ENCODE measurements at places on chromosomes 2 and 18.

DNA sequence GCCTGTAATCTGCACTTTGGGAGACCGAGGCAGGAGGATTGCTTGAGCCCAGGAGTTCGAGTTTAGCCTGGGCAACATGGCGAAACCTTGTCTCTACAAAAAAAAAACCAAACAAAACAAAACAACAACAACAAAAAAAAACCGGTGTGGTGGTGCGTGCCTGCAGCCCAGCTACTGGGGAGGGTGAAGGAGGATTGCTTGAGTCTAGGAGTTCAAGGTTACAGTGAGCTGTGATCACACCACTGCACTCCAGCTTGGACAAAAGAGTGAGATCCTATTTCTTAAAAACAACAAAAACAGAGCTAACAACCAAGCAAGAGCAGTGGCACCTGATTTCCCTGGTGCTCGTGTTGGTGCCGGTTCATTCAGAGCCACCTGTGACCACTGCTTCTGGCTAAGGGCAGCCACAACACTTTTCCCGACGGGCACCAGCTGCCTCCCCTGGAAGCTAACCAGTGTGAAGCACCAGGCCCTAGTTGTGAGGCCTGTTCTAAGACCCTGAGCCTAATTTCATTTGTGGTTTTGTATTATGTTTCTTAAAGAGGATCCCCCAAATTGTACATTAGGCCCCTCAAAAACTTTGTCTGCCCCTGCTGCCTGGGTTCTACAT is 1.3 kb downstream of the AOX1 start:
- DNase-seq, result no peak

GRCh38 chr2:100412881-100413321 is 4.6 kb downstream of the CHST10 start:
- DNase-seq, result peak; percentile 80

GRCh38 chr2:98335271-98335670 is 11.0 kb upstream of the CNGA3 start:
- no peak for DNase-seq

DNA sequence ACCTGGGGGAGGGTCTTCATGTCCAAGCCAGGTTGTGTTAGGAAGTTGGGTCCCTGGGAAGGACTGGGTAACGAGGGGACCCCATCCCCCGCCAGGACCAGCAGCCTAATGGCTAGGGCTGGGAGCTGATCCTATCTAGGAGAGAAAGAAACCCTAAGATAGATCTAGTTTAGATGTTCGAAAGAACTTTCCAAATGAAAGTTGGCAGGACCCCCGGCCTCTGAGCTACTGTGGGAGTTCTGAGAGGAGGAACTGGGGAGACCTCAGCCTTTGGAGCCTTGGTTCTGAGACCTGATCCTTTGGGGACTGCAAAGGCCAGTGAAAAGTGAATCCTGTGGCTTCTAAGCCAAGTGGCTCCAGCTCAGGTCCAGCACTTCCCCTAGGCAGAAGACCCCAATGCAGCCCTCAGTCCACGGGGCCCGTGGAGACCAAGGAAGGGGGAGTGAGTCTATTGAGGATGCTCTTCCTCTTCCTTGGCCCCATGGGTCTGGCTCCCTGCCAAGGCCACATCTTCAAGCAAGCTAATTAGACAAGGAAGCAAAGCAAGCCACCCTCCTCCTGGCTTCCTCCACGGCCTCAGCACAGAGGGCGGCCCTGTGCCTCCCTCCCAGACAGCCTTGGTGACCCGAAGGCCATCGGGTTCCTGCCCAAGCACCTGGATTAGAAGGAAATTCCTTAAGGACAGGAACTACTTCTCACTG is 23.5 kb downstream of the CCT7 start:
- no peak for DNase-seq

GRCh38 chr2:157938556-157938955 is 62.4 kb upstream of the ACVR1 start:
- DNase-seq, result no peak
